EH (cell line): ENCODE measurements at places on chromosomes 6 and 20.

DNA sequence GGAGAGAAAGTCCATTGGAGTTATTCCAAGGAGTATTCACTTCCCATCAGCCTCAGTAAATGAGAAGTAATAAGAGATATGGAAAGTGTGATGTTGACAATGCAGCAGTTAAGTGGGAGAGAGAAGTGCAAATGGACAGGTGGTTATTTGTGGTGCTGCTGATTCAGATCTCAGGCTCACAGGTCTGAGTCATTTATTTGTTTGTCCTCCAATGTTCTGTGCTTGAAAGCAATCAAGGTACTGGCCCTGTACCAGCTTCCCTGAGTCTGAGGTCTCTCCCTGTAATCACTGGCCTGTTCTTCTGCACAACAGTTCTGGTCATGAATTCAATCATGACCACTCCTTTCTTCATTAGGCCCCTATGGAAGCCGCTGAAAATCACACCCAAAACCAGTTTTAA, 827.7 kb downstream of the MAFB start:
- DNase-seq, result no peak

- DNase-seq, result peak; percentile 84
Measured at GRCh38 chr20:5658912-5659345, 91.3 kb upstream of the SHLD1 start.

DNA sequence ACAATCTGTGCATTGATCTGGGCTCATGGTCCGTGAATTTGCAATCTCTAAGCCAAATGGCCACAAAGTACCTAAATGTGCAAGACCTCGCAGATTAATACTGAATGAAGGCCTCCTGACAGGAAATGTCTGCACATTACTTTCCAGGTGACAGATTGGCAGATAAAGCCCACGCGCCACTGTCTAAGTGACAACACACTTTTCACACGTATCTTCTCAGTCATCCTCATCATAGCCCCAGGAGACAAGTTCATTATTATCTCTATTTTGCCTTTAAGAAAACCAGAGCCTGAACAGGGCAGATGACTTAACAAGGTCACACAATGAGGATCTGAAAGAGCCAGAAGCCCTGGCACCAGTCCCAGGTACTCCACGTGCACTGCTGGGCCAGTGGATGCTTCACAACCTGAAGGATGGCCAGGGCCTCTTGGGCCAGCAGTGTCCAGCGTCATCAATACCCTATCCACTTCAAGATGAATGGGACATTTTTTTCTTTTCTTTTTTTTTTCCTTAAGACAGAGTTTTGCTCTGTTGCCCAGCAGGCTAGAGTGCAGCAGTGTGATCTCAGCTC, 266.3 kb downstream of the PTPRT start:
- DNase-seq, result no peak

GRCh38 chr20:6034134-6034969, 19.5 kb downstream of the LRRN4 start:
- DNase-seq, result peak; percentile 61

DNA sequence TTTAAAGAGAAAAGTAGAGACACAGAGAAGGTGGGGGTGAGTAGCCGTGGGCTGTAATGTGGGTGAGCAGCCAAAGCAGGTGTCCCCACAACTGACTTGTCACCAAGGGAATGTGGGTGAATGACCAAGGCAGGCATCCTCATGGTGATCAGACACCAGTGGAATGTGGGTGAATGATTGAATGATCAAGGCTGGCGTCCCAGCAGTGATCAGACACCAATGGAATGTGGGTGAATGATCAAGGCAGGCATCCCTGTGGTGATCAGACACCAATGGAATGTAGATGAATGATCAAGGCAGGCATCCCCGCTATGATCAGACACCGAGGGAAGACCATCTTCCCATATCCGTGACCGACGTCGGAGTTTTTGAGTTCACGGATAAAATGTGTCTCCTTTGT, 49.8 kb upstream of the OR14J1 start:
- DNase-seq, result no peak

DNA sequence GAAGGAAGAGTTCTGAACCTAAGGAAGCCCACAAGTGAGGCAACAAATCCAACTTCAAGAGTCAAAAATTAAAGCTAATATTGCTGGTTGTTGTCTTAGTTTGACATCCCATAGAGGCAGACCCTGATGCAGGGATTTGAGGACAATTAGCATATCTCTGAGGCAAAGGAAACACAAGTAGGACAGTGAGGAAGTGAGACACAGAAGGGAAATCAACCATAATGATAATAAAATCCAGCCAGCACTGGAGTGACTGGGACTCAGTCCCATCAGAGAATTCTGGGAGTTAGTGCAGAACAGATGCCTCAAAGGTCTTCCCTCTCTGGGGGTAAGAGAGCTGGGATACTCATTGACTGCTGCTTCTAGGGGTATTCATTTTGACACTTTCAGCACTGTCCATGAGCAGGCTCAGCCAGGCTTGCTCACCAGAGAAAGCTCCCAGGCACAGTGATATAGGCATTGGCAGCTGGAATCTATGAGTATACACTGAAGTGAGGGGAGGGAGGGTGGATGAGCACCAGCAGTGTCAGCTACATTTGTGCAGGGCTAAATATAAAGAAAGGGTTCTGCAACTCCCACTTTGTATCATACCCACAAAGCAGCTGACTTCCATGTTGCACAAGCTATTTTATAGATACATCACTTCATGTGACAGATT, 43.4 kb upstream of the SPTLC3 start:
- no peak for DNase-seq

- DNase-seq, result peak; percentile 20
Measured at GRCh38 chr6:144662812-144663365, 377.8 kb downstream of the UTRN start.

GRCh38 chr6:164097056-164097455, 682.5 kb downstream of the QKI start:
- DNase-seq, result no peak

DNA sequence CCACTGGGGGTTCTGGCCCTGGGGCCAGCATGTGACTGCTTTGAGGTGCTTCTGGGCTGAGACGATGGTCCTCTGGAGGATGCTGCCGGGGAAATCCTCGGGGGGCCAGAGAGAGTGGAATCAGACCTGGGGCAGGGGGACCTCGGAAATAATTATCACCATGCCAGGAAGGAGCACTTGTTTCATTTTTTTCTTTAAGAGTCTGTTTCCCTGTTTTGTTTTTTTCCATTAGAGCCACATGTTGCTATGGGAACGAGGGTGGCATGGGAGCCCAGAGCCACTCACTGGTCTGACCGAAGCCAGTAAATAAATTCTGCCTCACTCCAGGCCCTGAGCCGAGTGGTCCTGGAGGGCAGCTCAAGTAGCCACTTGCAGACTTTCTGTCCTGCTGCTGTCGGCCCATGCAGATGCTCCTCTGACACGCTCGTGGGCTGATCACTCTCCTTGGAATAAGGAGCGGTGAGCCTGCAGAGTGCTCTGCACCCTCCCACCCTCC, 365.1 kb downstream of the ZFAND3 start:
- no peak for DNase-seq

DNA sequence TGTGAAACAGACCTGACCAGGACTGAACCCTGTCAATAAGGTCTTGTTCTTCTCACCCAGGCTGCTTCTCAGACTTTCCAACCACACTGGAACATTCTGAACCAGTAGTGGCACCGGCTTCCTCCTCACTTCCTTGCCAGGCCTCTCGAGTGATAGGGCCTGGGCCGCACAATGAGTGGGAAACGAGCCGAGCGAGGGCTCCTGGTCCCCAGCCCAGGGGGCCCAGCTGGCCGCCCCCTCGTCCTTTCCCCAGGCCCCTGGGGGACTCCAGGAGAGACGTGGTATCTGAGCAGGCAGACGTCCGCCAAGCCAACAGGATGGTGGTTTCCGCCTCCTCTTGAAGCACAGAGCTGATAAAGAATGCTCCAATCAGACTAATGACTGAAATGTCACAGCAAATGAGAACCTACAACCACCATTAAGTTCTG, 117.9 kb downstream of the GMDS start:
- DNase-seq, result no peak

DNA sequence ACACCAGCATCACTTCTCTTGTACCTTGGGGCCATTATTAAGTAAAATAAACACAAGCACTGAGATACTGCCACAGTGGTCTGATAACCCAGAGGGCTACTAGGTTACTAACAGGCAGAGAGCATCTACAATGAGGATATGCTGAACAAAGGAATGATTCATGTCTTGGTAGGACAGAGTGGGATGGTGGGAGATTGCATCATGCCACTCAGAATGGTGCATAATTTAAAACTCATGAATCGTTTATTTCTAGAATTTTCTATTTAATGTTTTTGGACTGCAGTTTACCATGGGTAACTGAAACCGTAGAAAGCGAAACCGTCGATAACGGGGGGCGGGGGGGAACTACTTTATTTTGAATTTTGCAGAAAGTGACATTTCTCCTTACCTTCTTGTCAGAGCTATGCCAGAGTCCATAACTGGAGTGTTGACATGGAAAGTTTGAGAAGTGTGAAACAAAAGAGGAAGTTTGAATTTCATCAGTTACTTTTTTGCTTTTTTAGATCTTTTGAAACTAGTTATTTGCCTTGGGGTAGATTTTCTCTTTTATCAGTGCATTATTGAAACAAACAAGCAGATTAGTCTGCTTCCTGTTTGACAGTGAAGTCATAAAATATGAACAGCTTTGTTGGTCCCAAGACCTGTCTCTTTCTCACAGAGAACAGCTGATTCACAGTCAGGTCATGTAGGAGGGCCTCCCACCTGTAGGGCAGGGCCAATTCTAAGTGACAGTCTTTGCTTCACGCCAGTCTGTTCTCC, 124.9 kb downstream of the KLHL32 start:
- DNase-seq, result no peak

DNA sequence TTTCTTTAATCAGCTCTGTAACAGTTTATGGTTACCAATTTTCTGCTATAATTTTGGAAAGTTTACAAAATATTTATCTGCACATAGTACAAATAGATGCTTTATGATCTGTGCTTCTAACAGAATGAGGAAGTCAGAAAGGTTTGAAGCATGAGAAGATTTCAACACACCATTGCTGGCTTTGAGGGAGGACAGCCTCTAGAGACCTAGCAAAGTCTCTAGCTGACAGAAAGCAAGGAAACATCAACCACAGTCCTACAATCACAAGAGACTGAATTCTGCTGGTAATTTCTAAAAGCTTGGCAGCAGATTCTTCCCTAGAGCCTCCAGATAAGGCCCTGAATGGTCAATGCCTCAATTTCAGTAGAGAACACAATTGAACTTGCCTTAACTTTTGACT, 750.8 kb upstream of the SLC35B3 start:
- DNase-seq, result no peak

- DNase-seq, result no peak
Measured at GRCh38 chr6:95501032-95501904, 76.1 kb upstream of the MANEA start.
